GOT3 (cell line): ENCODE measurements at places on chromosomes 1 and 21.

- DNase-seq = no peak
These were observed 30.4 kb upstream of the MTMR11 start for GRCh38 chr1:149967041-149967440.

GRCh38 chr1:21530368-21531016 is 21.3 kb downstream of the ALPL start:
- no peak for DNase-seq

DNA sequence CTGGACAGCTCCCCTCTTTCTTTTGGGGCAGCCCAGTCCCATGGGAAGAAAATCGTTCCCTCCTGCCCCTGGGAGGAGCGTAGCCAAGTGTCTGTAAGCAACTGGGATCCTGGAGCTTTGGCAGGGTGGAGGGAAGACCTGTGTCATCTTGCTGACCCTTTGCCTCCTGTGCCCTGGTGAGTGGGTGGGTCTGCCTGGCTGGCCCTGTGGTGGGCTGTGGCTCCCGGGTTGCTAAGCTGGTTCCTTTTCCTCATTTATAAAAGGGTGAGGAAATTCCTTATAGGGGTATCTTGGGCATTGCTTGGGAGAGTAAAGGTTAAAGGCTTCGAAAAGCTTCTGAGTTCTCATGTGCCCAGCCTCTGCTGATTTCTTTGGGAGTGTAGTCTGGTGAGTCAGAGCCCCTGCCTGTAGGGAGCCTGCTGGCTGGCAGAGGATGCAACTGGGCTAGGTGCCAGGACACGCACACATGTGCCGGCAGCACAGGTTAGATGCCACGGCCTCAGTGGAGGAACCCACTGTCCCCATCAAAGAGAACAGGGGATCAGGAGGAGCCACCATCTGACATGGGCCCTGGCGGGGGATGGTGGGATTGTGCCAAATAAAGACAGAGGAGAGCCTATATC is 85.2 kb downstream of the ARHGEF10L start:
- no peak for DNase-seq

- DNase-seq = no peak
These were observed 4.0 kb downstream of the ARHGEF19 start for GRCh38 chr1:16208270-16208987.

GRCh38 chr1:41702771-41703170 is 216.0 kb downstream of the HIVEP3 start:
- DNase-seq = no peak

DNA sequence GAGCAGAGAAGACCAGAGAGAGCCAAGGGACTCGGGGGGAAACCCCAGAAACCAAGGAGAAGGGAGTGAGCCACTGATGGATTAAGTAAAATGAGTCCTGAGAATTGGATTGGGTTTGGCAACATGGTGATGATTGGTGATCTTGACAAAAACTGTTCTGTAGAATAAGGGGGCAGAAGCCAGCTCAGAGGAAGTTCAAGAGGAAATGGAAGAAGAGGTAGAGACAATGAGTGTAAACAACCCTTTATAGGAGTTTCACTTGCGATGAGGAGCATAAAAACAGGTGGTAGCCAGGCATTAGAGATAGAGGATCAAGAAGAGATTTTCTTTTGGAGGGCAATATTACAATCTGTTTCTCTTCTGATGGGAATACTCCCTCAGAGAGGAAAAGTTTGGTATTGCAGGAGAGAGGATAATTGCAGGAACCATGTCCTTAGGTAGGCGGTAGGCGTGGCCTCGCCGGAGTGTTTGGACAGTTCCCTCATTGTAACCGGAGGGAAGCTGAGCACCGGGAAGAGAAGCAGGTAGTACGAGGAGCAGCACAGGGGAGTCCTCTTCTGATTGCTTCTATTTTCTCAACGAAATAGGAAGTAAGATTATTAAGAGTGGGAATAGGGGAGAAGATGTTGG is 68.4 kb upstream of the TENT5C start:
- DNase-seq = no peak

GRCh38 chr1:9204156-9204720 is 30.3 kb upstream of the H6PD start:
- no peak for DNase-seq

DNA sequence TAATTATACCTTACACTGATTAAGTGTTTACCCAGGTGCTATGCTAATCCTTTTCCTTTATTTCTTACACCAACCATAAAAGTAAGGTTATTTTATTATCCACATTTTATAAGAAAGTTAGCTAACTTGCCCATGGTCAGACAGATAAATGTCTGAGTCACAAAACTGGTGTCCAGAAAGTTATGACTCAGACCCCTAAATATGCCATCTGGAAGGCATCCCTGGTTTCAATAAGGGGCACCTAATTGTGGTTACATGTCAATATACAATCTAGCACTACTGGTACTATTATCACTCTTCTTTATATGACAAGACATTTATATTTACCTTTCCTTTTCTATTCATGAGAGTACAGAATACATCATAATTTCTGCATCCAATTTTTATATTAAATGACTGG is 496.5 kb upstream of the ADGRL2 start:
- no peak for DNase-seq

GRCh38 chr1:65890201-65890843 is 97.6 kb downstream of the PDE4B start:
- no peak for DNase-seq

DNA sequence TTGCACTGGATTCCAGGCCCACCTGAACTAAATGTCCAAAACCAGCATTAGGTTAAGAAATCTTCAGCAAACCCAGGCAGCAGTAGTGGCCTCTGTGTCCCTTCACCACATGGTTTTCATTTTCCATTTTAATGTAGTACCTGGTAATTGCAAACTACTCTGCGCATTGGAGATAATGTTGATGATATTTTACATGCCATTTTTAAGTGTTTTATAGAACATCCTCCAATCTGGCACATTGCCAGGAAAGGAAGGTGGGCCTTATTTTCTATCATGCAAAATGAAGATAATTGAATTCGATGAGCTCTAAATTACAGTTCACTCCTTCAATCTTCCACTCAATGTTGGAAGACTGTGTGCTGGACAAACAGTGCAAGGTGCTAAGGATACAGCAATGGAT is 89.5 kb downstream of the ZC3H11B start:
- DNase-seq = no peak

DNA sequence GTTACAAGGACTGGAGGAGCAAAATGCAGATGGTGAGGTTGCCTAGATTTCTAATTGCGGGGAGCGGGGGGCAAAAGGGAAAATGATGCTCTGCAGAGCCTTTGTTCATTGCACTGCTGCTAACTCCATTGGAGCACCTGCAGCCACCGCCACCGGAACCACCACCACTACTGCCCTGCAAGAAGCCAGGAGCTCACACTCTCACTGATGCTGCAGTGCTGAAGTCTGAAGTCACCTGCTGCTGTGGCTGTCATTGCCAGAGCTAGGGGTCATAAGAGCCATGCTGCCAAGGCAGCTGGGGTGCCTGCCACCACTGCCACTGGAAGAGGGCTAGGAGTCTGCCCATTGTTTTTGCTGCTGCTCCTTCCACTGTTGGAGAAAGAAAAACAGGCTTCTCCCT is 7.3 kb upstream of the HPCAL4 start:
- DNase-seq = no peak

GRCh38 chr1:220815409-220815808 is 28.7 kb downstream of the MTARC1 start:
- DNase-seq = no peak

- no peak for DNase-seq
These were observed 41.9 kb upstream of the SERBP1 start for GRCh38 chr1:67472056-67472455.

GRCh38 chr1:217453816-217454215 is 177.1 kb downstream of the GPATCH2 start:
- no peak for DNase-seq

GRCh38 chr1:150548324-150548631 is 930 bp upstream of the ADAMTSL4 start:
- DNase-seq = no peak
